ENCODE measurements at places on chromosomes 2 and 18.

DNA sequence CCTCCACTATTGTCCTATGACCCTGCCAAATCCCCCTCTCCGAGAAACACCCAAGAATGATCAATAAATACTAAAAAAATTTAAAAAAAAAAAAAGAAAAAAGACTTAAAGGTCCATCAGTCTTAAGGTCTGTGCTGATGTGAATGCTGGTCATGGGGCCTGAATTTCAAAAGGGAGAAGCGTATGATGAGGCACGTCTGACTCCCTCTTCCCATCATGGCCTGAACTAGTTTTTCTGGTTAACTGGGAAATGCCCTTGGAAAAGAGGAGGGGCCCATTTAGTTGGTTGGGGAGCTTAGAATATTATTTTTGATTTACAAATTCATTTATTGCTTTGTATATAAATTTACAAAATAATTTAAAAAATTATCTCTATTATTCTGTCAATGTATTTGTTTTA is 291.0 kb upstream of the CDH19 start:
- no peak for DNase-seq

- DNase-seq: no peak
These were observed 370.2 kb downstream of the METTL4 start for GRCh38 chr18:2201036-2201600.

DNA sequence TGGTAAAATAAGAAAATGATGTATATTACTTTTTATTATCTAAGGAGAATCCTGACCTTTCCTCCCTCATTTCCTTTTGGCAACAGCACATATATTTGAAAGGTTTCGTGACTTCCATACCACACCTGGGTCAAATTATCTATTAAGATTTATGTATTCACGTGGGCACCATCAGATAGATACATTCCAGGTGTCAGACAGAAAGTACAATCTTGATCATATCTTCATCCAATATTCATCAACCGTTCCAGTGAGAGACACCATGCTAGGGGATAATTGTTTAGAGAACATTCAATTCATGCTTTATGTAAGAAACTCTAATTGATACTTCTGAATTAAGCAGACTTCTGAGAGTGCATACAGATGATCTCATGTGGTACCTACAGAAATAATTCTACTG is 73.7 kb downstream of the SCN9A start:
- DNase-seq: no peak

DNA sequence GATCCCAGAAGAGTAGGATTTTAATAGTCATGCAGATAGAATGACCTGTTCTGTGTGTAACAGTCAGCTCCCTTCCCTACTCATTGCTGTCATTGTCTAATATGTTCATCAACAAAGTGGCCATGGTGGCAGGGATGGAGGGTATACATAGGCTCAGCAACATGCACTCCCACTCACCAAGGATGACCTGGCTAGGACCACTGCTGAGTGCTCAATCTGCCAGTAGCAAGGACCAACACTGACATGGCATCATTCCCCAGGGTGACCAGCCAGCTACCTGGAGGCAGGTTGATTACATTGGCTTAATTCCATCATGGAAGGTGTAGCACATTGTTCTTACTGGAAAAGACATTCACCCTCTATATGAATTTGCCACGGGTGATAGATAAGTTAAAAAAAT is 401.7 kb upstream of the CELF4 start:
- DNase-seq: no peak

- DNase-seq: peak; percentile 66
These were observed 423 bp upstream of the TTC27 start for GRCh38 chr2:32627441-32627813.

DNA sequence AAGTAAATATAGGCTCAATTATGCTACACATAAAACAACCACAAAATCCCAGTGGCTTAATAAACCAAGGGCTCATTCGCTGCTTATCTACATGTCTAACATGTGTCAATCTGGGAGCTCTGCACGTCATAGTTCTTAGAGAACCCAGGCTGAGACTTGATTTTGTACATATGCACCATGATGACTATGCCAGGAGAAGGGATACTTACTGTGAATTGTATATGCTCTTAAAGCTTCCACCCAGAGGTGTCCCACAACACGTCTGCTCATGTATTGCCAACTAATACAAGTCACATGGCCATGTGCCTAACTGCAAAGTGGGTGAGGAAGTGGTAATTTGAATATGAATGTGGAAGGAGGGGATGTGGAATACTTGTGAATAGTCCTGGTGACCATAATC is 262.1 kb downstream of the CPS1 start:
- peak; percentile 22 for DNase-seq

GRCh38 chr2:222912117-222912516 is 51.3 kb downstream of the ACSL3 start:
- no peak for DNase-seq

DNA sequence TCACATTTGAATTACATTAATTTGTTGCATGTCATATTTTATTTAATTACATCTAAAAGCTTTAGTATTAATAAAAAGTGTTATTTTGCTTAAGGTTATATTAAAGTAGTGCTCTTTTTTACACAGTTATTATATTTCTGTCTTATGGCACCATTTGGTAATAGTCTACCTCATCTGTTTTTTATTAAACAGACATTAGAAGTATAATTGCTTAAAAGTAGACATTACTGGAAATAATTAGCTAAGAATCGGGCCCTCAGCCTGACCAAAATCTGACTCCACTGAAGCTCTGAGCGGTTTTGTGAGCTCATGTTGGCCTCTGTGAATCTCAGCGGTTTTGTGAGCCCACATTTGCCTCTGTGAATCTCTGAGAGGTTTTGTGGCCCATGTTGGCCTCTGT is 102.5 kb upstream of the SNTG2 start:
- no peak for DNase-seq

GRCh38 chr18:22639026-22639463 is 221.3 kb upstream of the CTAGE1 start:
- no peak for DNase-seq

- no peak for DNase-seq
These were observed 72.4 kb upstream of the SLC66A3 start for GRCh38 chr2:11082880-11083279.

DNA sequence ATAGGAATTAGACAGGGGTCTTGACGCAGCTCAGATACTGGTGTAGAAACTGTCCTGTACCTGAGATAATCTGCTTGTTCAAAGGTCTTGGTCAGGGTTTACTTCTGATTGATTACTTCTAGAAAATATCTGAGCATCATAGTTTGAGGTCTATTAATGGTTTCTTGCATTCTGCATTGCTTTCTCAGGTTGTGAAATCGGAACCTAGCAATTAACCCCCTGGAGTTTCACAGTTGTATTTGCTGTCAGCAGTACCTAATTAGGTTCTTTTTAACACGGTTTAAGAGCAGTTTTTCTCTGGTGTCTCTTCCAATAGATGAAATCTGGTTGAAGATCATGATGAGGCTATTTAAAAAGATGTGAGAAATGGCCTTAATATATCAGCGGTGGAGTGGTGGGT is 428.6 kb upstream of the SYT4 start:
- no peak for DNase-seq

- no peak for DNase-seq
These were observed 6.1 kb upstream of the RAB17 start for GRCh38 chr2:237596520-237597195.

DNA sequence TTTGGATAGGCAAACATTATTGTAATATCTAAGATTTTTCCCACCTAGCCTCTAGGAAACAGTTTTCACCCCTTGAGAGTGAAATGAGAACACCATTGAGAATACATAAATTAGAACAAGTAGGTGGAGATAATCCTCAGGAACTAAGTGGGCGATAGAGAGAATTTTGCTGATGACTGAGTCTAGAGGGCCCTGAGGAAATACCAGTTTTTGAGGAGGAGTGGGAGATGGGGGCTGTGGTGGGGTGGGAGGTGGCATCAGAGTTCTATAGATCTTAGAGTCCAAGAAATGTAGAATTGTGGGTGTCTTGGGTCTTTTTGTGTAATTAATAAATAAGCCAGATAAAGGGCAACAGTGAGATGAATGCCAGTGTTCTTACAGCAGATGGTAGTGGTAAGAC is 11.8 kb downstream of the NCAPH start:
- no peak for DNase-seq

DNA sequence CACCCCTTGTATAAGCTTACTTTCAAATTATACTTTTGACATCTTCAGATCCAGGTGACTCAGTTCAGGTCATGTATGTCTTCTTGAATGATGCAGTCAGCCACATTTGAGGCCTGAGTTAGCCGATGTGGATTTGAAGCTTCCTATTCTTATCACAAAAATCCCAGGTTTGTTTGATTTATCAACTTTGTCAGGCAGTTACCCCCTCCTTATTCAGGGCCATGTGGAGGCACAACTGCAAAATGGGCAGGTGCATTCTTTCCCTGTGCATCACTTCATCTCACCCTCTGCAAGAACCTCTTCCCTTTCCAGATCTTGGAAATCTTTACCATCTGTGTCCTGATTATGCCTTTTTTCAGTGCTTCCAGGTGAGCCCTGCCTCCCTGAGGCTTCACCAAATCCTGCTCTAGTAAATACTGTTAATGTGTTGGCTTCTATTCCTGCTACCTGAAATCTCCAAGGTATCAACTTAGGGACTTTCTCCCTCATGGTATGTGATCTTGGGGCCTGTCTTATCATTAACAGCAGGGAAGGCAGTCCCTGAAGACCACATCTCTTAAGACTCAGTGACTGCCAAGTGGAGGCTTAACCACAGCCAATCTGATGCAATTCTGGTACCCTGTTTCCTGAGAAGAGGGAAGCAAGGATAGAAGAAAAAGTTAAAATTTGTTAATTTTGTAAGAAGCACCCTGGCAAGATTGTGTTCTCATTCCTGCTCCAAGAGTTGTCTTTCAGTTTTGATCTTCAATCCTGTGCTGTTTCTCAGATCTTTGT is 9.4 kb upstream of the ARHGAP28 start:
- no peak for DNase-seq

DNA sequence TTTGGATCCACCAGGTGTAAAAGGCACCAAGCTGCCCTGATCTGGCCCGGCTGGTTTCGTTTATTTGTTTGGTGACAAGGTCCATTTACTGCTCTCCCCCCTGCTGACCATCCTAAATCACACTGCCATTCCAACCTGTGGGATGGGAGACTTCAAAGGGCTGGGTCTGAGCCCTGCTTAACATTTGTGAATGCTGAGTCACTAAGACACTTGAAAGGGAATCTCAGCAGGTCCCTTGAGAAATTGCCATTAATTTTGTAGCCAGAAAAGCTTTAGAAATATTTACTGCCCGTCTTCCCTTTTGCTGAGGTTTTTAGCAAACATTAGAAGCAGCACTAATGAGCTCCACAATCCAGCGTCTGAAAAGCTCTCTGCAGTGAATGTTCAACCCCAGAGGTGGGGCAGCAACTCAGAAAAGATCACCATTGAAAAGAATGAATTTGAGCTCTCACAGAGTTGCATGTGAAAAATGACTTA is 133.8 kb downstream of the ARL4C start:
- DNase-seq: peak; percentile 81

DNA sequence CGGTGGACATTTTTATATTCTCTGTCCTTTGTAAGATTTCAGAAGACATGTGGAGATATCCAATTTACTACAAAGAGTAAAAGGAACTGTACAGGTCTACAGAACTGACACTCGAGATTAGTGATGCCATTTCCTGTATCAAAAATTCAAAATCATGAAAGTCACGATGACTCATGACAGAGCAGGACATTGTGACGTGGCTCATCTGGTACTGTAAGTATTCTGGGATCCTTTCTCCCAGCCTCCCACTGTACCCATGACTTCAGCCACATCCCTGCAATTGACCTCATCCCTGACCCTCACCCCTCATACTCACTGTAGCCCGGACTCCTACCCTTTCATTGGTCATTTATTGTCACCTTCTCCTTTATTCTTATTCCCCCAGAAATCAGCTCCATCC is 736.5 kb downstream of the EPHA4 start:
- DNase-seq: peak; percentile 70

DNA sequence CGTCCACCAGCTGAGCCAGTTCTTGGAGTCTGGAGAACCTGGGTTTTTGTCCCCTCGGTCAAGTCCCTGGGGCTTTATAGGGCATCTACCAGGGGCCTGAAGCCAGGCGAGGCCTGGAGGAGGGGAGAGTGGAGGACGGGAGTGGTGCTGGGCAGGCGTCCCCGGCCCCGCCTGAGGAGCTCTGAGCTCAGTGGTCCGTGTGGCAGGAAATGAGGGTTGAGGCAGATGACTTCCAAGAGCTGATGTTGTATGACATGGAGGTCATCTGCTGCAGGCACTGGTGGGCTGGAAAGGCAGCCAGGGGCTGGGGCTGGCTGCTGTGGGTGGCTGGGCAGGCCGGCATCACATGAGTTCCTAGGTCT is 118.5 kb upstream of the HS6ST1 start:
- no peak for DNase-seq

DNA sequence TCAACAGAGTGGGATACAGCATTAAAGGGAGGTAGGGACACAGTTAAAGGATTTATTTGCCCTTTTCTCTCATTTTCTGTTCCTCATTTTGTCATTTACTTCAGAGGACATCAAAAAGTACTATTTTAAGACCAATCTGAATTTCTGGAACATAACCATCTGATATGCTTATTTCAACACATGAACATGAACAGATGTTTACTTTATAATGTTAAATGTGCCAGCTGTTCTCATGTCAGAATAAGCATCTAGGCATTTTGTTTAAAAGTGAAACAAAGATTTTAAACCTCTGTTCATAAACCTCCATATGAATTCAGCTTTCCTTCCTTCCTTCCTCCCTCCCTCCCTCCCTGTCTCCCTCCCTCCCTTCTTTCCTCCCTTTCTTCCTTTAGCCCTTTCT is 677.7 kb downstream of the CNTNAP5 start:
- no peak for DNase-seq

GRCh38 chr2:20674974-20675679 is 8.2 kb downstream of the GDF7 start:
- no peak for DNase-seq
